ENCODE measurements at places on chromosomes 2 and 18.

GRCh38 chr2:183148955-183149354, 24.7 kb downstream of the NUP35 start:
- DNase-seq = no peak

DNA sequence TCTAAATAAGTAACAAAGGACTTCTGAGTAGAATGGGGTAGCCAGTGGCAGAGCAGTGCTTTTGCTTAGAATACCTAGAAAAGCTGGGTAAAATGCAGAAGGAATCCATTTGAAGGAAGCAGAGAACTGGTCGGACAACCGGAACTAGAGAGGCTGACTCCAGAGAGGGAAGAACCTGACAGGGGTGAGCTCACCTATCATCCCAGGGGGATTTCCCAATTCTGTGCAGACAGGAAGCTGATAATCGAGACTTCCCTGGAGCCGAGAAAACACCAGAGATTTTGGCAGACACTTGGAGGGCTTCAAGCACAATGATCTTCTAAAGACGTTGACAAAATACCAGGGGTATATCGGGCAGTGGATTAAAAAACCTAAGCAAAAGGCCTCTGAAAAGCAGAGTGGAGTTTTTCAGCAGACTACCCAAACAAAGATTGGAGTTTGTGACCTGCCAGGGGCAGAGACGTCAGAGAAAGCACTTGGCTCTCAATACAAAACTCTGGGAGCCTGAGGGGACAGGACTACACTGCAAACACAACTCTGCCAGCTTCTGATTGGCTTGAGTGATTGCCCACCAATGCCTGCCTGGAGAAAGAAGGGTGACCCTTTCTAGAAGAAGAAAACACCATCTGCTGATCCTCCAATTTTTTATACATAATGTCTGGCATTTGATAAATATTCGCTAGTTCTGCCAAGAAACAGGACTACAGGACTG, 67.5 kb upstream of the TTN start:
- peak; percentile 22 for DNase-seq

GRCh38 chr2:165572151-165572550, 102.7 kb downstream of the CSRNP3 start:
- no peak for DNase-seq

DNA sequence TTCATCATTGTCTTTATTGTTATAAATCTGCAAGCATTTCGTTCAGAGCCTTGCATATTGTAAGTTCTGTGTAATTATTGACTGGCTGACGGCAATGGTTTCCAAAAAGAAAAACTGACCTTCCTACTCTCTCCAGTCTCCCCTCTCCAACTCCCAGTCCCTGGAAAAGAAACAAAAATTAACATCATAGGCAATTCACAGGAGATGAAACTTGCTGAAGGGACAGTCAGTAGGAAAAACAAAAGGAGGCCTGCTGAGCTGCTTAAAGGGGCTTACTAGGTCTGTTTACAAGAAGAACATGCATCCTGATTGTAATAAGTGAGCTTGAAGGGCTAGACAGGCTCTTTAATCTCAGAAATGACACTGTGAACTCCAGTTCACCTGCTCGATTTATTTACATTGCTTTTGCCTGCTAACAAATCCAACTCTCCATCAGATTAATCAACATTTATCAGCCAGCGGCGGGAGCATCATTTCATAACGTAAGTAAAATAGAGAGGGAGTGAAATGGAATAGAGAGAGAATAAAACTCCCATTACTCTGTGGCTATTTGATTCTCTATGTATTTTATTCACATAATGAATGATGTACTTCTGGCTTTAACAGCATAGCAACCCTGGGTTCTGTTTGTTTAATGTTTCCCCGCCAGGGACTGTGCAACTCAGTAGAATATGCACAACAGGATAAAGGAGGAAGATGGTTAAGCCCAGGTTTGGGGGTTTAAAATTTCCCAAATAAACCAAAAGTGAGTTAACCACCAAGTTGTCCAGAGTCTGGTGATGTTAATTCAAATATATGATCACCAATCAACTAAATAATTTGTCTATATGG, 256.7 kb upstream of the SETBP1 start:
- DNase-seq = no peak

- DNase-seq = peak; percentile 44
Measured at GRCh38 chr2:73823916-73824523, 4.7 kb upstream of the STAMBP start.

GRCh38 chr18:10455726-10456453, 1.5 kb downstream of the APCDD1 start:
- DNase-seq = no peak

- no peak for DNase-seq
Measured at GRCh38 chr18:21741562-21742314, 1.1 kb downstream of the MIB1 start.

GRCh38 chr2:240336820-240337427, 98.5 kb upstream of the GPC1 start:
- no peak for DNase-seq

DNA sequence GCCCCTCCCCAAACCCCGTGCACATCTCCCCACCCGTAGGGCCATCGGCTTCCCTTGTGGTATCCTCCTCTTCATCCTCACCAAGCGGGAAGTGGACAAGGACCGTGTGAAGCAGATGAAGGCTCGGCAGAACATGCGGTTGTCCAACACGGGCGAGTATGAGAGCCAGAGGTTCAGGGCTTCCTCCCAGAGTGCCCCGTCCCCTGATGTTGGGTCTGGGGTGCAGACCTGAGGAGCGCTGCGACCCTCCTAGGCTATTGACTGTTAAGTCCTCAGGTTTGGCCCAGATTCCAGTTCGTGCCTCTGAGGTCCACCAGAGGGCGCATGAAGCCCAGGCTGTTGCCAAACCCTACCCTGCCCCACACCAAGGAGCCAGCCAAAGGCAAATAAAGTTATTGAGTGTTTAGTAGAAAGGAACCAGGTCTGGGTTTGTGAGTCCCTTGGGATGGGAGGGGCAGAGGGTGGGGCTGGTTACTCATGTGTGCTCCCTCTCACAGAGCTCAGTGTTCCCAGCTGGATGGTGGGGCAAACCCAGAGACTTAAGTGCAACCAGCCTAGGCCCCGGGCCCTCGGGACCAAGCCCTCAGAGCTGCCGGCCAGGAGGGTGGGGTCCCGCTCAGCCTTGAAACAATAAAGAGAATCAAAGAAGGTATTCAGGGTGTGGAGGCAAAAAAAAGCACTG, 2.4 kb downstream of the PNKD start:
- peak; percentile 90 for DNase-seq

DNA sequence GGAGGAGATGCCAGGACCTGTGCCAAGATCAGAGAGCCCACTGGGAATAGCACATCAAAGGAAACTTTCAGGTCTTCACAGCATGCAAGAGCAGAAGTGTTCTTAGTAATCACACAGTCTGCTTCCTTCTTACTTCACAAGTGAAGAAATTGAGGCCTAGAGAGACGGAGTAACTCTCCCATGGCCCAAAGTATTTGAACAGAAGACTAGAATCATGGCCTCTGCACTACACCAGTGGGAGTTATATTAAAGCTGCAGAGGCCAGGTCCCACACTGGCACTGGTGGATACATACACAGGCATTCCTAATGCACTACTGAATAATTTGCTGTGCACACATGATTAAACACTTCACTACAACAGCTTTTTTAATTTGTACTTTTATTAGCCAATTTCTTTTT, 107.6 kb upstream of the RMP24 start:
- DNase-seq = no peak

DNA sequence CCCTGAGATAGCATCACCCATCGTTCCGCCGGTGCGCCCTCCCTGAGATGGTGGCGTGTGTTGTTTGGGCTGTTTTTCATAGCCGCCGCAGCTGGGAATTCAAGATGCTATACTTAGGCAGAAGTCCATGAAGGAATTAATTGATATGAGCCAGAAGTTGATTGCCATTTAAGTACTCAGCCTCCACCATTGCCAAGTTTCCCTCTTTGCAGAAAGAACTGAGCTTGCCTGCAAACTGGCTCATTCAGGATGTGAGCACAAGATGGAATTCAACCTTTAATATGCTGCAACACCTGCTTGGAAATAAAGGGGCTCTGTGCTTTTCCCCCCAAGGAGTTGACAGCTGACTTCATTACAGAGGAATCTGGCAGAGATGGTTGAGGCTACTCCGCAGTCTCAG, 295.5 kb downstream of the ZNF521 start:
- no peak for DNase-seq

DNA sequence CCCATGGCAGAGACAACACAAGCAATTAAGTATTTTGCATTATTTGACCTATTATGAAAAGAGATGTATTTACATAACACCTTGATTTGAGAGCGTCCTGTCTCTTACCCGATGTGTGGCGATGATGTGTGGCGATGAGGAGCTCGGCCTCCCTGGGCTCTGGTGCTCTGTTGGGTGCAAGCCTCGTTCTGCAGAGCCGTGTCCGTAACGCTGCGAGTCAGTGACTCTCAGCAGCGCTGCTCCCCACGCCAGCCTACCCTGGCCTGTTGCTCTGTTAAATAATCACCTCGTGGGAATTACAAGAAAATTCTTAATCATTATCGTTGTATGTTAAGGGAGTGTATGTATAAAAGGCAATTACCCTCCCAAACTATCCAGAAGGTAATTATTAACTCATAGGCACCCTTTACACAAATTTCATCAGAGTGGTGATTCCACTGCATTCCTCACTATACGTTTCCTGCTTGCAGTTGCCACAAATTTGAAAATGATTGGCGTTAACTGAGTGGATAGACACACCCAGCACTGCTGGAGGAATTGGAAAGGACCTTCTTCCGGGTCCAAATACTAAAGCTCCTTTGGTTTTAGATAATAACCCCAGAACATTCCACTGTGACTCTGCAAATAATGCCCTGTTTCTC, 52.0 kb upstream of the NFATC1 start:
- no peak for DNase-seq

- no peak for DNase-seq
Measured at GRCh38 chr18:3305933-3306332, 44.0 kb downstream of the MYL12B start.

DNA sequence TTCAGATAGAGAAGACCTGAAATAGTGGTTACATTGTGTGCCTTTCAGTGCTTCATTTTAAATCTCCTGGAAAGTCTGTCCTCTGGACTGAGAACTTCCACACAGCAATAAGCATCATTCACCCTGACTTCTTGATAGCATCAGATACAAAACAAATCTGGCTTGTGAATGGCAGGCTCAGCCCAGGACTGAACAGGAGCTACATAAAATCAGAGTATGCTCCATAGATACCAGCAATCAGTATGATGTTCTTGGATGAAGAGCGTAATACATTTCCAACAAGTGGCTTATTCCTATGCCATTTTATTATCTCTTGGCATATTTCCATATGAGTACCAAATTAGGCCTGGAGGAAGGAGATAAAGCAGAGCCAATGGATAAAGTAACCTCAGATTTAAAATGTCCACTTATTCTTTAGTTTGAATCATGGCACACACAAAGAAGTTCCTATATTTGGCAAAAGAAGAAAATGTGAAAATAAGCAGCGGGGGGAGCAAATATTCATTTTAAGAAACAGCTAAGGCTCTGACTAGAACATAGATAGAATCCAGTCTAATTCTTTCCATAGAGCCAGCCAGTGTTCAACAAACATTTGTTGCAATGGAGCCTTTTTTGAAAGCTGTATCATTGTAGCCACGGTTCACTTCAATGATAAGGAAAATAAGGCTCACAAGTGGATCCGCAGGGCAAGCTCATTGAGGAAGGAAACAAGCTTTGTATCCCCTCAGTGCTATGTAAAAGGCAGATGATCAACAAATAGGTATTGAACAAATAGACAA, 230.8 kb upstream of the CHAC2 start:
- DNase-seq = no peak

GRCh38 chr2:238920053-238920452, 72.2 kb downstream of the TWIST2 start:
- no peak for DNase-seq

DNA sequence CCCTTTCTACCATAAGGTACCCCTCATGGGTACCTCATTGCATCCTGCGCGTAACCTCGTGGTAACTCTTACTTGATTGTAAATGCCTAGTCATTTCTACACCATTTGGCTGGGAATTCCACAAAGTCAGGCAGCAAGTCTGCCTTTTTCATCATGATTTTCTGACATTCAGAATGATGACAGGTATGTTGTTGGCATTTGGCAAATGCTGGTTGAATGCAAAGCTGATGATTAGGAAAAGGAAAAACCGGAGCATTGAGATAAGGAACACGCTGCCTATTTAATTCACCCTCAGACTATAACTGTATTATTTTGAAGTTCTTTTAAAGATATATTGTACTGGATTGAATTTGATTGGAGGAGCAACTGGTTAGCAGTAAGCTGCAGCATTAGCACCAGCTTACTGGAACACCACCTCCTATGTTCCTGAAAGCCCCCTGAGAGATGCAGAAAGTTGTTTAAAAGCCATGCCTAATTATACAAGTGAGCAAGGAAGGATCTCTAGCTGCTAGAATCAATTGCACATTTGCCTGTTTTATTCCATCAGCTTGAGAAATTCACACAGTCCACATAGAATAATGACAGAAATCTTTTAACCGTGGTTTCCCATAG, 520.1 kb downstream of the LRP1B start:
- DNase-seq = no peak

DNA sequence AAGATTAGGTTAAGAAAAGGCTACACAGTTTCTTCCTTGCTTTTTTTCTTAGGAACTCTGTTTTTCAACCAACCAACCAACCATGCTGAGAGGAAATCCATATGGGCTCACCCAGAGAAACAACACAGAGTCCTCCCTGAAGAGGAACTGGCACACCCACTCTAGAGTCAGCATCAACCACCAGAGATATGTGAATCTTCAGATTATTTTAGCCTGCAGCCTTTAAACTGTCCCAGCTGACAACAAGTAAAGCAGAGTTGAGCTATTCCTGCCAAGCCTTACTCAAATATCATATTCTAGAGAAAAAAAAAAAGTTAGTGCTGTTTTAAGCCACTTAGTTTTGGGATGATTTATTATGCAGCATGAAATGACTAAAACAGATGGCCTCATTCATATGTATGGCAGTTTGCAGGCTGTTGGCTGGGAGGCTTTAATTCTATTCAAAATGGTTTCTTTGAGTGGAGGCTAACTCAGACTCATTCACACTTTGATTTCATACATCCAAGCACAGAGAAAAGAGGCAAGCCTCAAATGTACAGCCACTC, 1637.7 kb upstream of the LRRTM1 start:
- DNase-seq = no peak

- peak; percentile 50 for DNase-seq
Measured at GRCh38 chr18:73842795-73843394, 304.7 kb downstream of the FBXO15 start.

DNA sequence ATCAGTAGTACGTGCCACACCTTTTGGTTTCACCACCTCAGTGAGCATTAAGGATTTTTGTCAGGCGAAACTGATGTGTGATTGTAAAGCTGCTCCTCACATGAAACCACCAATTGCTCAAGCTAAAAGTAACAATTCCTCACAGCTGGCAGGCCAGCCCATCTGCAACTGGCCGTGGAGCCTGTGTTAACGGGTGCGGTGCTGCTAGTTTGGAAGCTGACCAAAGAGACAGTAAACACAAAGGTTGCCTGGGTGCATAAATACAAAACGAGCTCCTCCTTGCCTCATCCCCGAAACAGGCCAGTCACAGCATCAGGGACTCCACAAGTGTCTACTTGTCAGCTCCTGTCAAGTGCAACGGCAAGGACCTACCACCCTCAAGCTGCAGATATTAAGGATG, 32.0 kb downstream of the LGALSL start:
- no peak for DNase-seq
